ENCODE measurements at places on chromosomes 1 and 21.

GRCh38 chr1:147745271-147745670, 15.1 kb downstream of the GJA5 start:
- no peak for DNase-seq

- DNase-seq: no peak
Measured at GRCh38 chr1:229529639-229530038, 21.5 kb upstream of the NUP133 start.

DNA sequence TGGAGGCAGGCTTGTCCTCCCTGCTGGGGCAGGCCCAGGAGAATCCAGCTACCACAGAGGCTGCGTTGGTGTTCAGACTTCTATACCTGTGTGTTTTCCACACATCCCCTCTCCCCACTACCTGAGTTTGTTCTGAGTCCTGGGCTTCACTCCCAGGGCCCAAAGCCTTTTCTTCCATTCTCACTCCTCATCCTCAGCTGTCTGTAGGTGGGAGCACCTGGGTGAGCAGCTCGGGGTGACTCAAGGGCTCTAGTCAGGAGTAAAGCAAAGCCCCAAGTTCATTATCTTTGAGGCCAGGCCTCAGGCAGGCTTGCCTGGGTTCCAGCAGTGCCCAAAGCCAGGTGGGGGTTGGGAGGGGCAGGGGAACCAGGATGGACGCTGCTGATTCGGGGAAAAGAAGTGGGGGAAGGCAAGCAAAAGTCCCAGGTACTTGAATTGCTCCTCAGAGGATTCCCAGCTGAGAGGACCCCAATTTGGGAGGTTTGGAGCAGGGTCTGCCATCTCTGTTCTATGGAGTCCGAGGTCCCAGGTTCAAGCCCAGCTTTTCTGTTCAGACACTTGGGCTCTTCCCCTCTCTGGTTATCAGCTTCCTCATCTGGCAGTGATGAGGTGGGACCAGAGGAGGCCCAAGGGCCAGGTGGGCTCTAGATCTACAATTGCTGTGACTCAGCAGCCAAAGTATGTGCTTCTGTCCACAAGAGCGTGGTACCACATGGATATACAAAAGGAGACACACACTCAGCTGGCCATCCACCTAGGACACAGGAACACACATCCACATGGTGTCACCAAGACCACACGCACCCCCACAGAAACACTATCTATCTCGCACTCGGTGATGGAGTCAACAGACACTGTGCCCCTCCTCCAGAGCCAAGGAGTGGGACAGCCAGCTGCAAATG, 5.8 kb upstream of the PTPN7 start:
- DNase-seq: no peak

DNA sequence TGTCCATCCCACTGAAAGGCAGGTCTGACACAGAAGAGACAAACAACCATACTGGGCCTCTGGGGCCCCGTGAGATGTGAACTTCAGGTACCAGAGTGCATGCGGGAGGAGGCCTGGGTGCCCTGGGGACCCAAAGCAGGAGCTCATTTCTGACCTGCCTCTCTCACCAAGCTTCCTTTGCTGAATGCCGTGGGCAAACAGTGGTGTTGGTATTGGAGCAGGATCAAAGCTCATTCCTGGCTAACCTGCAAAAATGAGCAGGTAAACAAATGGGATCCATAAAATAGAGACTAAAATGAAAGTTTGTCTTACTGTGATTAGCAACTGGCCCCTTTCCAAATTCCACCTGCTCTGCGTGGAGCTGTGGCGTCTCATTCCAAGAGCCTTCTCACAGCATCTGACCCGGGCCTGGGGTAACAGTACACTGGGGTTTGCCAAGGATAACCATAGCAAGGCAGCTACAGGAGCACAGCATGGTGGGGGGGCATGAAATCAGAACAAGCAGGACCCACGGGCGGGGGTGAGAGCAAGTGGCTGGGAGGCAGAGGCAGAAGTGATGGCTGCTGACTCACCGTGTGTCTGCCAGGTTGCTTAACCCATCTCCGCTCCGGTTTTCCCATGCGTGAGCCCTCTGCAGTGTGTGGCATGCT, 103.6 kb downstream of the KIF26B start:
- DNase-seq: peak; percentile 48

DNA sequence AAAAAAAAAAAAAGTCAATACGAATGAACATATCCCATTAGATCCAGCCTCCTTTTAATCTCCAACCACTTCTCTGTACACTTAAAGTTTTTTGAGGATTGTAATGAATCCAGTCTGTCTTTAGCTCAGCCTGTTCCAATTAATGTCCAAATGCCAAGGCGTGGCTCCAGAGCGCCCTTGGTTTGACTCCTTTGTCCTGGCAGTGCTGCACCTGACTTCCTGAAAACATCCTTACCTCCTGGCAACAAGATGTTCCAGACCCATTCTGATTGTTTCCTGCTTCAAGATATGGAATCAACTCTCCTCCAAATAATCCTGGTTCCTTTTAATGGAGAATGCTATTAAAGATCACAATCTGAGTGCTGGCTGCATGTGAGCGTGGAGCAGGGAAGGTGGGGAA, 74.1 kb upstream of the FAM20B start:
- DNase-seq: no peak

GRCh38 chr1:87045761-87046304, 131.4 kb downstream of the HS2ST1 start:
- no peak for DNase-seq

All from inflammatory macrophage treated with lipopolysaccharide for 4 hours (primary cell).